Activated CD4-positive, alpha-beta memory T cell treated with anti-CD3 and anti-CD28 coated beads, Interleukin-2, amount 10 ng/mL, durations not matched to agents 7 days and 5 days (primary cell): ENCODE measurements at places on chromosomes 2 and 18. TPM values are rescaled to one million over a fixed set of nuclear protein-coding genes. Genes with fewer than 3 reads are reported as not detected.

- H3K4me3 ChIP-seq: no peak overlapping the region
- H3K4me1 ChIP-seq: peaks cover 4% of the 10 kb centered on the region
- DNase-seq: no peak
- H3K36me3 ChIP-seq: no peaks in the 10 kb centered on the region
- no peak overlapping the region for H3K27ac ChIP-seq
These were observed 164.6 kb upstream of the RMP24 start for GRCh38 chr18:35807811-35808335.

- no peak overlapping the region for H3K27ac ChIP-seq
- H3K4me3 ChIP-seq: no peak overlapping the region
- DNase-seq: no peak
- peaks cover 8% of the 10 kb centered on the region for H3K4me1 ChIP-seq
- peaks cover 20% of the 10 kb centered on the region for H3K36me3 ChIP-seq
- no peaks in the 10 kb centered on the region for H3K27me3 ChIP-seq
These were observed 22.6 kb downstream of the BCL2L11 start for GRCh38 chr2:111143107-111143842.

DNA sequence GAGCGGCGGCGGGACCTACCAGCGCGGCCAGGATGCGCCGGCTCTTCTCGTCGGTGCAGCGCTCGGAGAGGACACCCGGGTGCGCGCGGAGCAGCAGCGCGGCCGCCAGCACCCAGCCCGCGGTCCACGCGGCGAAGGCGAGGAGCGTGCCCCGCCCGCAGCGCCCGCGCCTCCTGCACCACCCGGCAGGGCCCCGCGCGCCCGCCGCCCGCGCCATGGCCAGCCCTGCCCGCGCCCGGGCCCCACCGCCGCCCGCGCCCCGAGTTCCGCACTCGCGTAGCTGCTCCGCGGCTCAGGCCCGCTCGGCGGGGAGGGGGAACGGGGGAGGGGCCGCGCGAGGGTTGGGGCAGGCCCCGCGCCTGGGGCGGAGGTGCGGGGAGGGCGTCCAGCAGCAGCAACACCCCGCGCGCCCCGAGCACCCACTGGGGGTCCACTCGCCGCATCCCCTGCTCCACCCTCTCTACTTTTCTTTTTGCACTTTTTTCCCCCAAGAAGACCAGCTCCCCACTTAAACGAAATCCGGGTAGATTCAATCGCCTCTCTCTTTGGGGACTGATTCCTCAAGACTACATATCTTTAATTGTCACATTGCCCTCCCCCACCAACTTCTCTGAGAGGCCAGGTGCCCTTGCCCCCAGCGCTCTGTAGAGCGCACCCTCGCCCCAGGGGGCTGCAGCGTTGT lies at the start of gene DIPK1C:
Gene DIPK1C (minus strand): TSS at position 266 of the 682 bp plus-strand sequence. CDS start 49 bp downstream, at position 217.
- no peak within 1 kb of the TSS for H3K4me3 ChIP-seq
- peaks cover 60% of the 10 kb centered on the region for H3K27me3 ChIP-seq
- H3K4me1 ChIP-seq: peaks cover 6% of the 10 kb centered on the region
- no peak within 1 kb of the TSS for H3K27ac ChIP-seq
- H3K36me3 ChIP-seq: no peaks in the 10 kb centered on the region

- no peaks in the 10 kb centered on the region for H3K27me3 ChIP-seq
- H3K27ac ChIP-seq: no peak overlapping the region
- peaks cover 8% of the 10 kb centered on the region for H3K36me3 ChIP-seq
- no peak overlapping the region for H3K4me3 ChIP-seq
- H3K4me1 ChIP-seq: no peaks in the 10 kb centered on the region
These were observed 10.2 kb downstream of the PREPL start for GRCh38 chr2:44351088-44351487.

DNA sequence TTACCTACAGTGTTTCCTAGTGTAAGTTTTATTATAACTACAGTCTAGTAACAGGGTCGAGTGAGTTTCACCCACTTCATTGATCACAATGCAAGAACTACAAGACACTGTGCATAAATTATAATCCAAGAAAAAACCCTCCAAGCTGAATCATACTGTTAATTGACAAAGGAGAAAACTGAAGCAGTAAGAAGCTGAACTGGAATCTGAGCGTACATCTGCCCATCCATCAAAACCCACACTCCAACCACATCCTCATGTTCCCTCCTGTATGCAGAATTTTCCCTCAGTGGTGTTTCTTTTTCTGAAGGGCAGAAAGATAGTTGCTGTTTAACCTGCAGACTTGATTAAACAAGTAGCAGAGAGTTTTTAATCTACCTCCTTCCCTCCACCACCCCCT lies 49.5 kb upstream of the KIDINS220 start:
- H3K27me3 ChIP-seq: no peaks in the 10 kb centered on the region
- H3K4me3 ChIP-seq: no peak overlapping the region
- no peak overlapping the region for H3K27ac ChIP-seq
- DNase-seq: no peak
- peaks cover 2% of the 10 kb centered on the region for H3K4me1 ChIP-seq

DNA sequence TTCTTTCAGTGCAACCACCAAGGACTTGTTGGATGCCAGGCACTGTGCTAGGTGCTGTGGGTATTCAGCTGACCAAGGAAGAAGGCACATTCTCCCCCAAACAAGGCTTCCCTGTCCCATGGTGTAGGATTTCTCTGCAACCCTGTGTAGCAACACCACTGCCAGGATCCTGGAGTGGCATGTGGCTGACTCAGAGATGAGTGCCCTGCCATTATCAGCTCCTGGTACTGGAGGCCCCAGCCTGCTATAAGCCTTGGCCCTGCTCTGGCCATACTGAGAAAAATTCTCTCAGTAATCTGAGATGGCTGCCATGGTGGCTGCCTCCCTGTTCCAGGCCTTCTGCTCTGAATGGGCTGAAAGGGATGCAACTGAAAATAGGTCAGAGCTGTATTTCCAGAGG lies 4.3 kb downstream of the SMYD5 start:
- H3K36me3 ChIP-seq: no peaks in the 10 kb centered on the region
- peaks cover 23% of the 10 kb centered on the region for H3K4me1 ChIP-seq
- no peak for DNase-seq

GRCh38 chr2:18820966-18821365 lies 231.6 kb upstream of the NT5C1B start:
- H3K36me3 ChIP-seq: no peaks in the 10 kb centered on the region
- H3K27me3 ChIP-seq: no peaks in the 10 kb centered on the region
- no peak overlapping the region for H3K4me3 ChIP-seq
- DNase-seq: no peak
- H3K27ac ChIP-seq: no peak overlapping the region

GRCh38 chr2:241906826-241907570 lies 37.5 kb downstream of the RTP5 start:
- no peak for DNase-seq
- no peak overlapping the region for H3K4me3 ChIP-seq
- H3K4me1 ChIP-seq: no peaks in the 10 kb centered on the region
- H3K27me3 ChIP-seq: no peaks in the 10 kb centered on the region
- H3K27ac ChIP-seq: no peak overlapping the region
- H3K36me3 ChIP-seq: no peaks in the 10 kb centered on the region

- H3K4me3 ChIP-seq: no peak overlapping the region
- DNase-seq: no peak
- H3K27ac ChIP-seq: no peak overlapping the region
- H3K4me1 ChIP-seq: no peaks in the 10 kb centered on the region
These were observed 278.1 kb upstream of the ZEB2 start for GRCh38 chr2:144798034-144798433.

GRCh38 chr18:23159344-23159743 lies 24.1 kb downstream of the CABLES1 start:
- no peak for DNase-seq
- no peak overlapping the region for H3K4me3 ChIP-seq
- no peak overlapping the region for H3K27ac ChIP-seq
- no peaks in the 10 kb centered on the region for H3K36me3 ChIP-seq

DNA sequence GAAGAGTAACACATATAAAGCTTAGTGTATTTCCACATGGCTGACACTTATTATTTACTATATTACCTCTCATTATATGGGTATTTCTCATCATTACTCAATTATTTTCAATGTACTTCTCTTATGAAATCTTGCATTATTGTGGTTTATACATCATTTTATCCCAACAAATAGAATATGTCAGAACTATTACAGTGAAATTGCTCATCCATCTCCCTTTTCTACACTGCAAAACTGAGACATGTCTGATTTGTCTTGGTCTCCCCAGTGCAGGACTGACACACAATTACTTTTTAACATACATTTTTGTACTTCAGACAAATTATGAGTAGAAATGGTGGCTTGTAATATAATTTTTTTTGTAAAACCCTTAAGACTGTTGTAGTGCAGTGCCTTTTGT lies 600.9 kb downstream of the PLCL1 start:
- no peak overlapping the region for H3K4me3 ChIP-seq
- no peak overlapping the region for H3K27ac ChIP-seq
- H3K4me1 ChIP-seq: no peaks in the 10 kb centered on the region
- H3K36me3 ChIP-seq: no peaks in the 10 kb centered on the region

- H3K27ac ChIP-seq: no peak overlapping the region
- no peaks in the 10 kb centered on the region for H3K27me3 ChIP-seq
- H3K4me3 ChIP-seq: no peak overlapping the region
- H3K4me1 ChIP-seq: no peaks in the 10 kb centered on the region
- DNase-seq: no peak
- H3K36me3 ChIP-seq: no peaks in the 10 kb centered on the region
These were observed 44.5 kb upstream of the COPS8 start for GRCh38 chr2:237041231-237041630.

GRCh38 chr2:71609441-71609840 lies 156.1 kb downstream of the DYSF start:
- peak; percentile 2 for DNase-seq
- H3K27me3 ChIP-seq: peaks cover 9% of the 10 kb centered on the region
- no peak overlapping the region for H3K27ac ChIP-seq
- peaks cover 8% of the 10 kb centered on the region for H3K4me1 ChIP-seq
- no peaks in the 10 kb centered on the region for H3K36me3 ChIP-seq

- H3K36me3 ChIP-seq: no peaks in the 10 kb centered on the region
- H3K4me3 ChIP-seq: no peak overlapping the region
- no peaks in the 10 kb centered on the region for H3K27me3 ChIP-seq
- DNase-seq: no peak
- no peak overlapping the region for H3K27ac ChIP-seq
These were observed 952.7 kb downstream of the TDRD15 start for GRCh38 chr2:22076454-22076853.

DNA sequence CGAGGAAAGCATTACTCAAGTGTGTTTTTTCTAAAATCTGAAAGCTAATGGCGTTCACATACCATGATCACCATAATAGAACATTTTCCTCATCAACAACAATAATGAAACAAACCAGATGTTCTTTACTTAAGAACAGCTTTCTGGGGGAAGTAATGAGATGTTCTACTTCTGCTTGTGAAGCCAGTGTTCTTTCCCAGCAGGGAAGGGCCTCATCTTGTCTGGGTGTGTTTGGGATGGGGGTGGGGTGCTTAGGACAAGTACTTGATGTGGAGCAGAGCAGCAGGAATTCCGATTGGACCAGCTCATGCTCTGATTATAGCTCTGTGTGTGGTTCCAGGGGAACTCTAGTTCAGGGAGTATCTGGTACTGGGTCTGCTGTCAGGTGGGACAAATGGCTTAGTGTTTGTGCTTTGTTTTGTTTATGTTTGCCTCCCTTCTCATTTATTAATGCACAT lies 163.0 kb upstream of the NOSTRIN start:
- no peaks in the 10 kb centered on the region for H3K36me3 ChIP-seq
- DNase-seq: no peak
- H3K4me3 ChIP-seq: no peak overlapping the region
- no peak overlapping the region for H3K27ac ChIP-seq
- H3K27me3 ChIP-seq: no peaks in the 10 kb centered on the region
- H3K4me1 ChIP-seq: no peaks in the 10 kb centered on the region

GRCh38 chr2:177816766-177817165 lies 255.8 kb downstream of the PDE11A start:
- no peaks in the 10 kb centered on the region for H3K36me3 ChIP-seq
- no peak overlapping the region for H3K4me3 ChIP-seq

DNA sequence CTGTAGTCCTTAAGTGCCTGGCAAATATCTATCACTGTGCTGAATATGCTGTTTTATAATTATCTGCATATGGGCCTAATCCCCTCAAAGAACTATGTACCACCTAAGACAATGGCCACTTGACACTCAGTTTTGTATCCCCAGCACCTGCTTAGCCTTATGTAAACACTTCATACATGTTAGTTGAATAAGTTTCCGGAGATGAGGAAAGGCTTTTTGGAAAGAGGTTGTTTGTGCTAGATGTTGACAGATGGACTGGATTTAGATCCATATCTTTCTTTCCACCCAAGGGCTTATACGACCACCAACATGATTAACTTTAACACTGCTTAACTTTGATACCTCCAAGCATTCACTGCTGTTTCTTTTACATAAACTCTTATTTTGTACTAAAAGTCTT lies 63.3 kb downstream of the FAM228A start:
- H3K36me3 ChIP-seq: peaks cover 19% of the 10 kb centered on the region
- H3K27me3 ChIP-seq: no peaks in the 10 kb centered on the region
- no peak overlapping the region for H3K27ac ChIP-seq
- no peak for DNase-seq
- no peak overlapping the region for H3K4me3 ChIP-seq

DNA sequence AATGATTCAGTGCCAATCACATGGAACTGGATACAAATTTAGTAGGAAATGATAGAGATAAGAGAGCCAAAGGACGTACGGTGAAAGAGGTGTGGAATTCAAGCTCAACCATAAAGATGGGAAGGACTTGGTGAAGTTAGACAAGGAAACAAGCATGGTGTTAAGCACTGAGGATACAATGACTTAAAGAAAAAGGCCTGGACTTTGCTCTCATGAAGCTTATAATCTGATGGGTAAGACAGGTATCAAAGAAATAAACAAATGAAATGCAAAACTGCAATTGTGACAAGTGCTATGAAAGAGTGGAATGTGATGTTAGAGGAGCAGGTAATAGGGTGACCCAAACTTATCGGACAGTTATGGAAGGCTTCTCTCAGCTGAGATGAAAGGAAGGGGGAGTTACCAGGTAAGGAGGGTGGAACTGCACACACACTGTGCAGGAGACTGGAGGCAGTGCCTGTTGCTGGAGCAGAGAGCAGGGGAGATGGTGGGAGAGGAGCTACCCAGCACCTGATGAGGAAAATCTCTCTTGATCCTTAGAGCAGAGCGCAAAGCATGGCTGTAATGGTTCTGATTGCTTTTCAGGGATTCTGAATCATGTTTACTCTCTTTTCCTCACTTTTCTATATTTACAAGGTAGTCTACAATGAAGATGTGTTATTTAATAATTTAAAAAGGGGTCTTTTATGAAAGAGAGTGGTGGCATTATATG lies 107.6 kb upstream of the BZW1 start:
- peak overlapping the region; percentile 55 for H3K27ac ChIP-seq
- H3K36me3 ChIP-seq: no peaks in the 10 kb centered on the region
- no peak for DNase-seq
- H3K4me3 ChIP-seq: no peak overlapping the region

Gene AGXT
- total RNA-seq: not detected

Gene AQP12B
- not detected for total RNA-seq

Gene GREB1
- 0.13 TPM for total RNA-seq

Gene GALR1
- total RNA-seq: not detected

Gene ST3GAL5
- 58.3 TPM for total RNA-seq

Gene CKAP2L
- total RNA-seq: 66.3 TPM

Gene TXNL4A
- 120 TPM for total RNA-seq

Gene EGR4
- total RNA-seq: not detected

Gene MAP4K4
- 77.5 TPM for total RNA-seq

Gene STARD6
- total RNA-seq: not detected

Gene NT5DC4
- total RNA-seq: not detected

Gene SERPINB5
- not detected for total RNA-seq

Gene PROKR1
- not detected for total RNA-seq
